ENCODE measurements at places on chromosomes 6 and 20.

- no peak for DNase-seq
Measured at GRCh38 chr6:112415366-112415765, 68.2 kb downstream of the RFPL4B start.

DNA sequence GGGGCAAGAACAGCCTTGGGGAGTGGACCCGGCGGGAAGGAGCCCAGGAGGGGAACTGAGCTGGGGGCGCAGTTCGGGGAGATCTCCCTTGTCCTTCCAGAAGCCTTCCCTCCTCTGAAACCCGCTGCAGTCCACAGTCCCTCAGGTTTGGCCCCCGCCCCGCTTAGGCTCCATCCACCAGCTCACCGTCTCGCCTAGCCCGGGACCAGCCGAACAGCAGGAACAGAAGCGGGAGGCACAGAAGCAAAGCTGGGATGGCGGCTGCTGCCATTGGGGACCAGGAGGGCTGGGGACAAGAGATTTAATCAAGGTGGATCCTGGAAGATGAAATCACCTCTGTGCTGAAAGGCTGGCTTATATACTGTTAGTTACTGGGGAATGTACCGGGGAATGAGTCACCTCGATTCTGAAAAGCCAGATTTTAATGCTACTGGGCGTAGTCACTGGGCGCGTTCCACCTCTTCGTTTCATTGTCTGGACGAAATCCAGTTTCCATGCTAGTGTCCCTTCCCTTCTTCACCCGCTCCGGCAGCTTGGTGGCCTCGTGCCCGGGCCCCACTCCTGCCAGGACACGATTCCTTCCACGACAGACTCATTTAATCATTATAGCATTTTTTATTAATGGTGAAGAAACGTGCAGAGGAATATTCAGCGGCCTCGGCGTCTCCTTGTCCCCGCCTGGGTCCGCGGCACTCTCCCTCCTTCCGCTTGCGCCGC is at the start of gene RAET1L:
RAET1L (minus strand) TSS at position 332 of the 717 bp plus-strand sequence; CDS start at position 271, 61 bp downstream.
- no peak for DNase-seq

DNA sequence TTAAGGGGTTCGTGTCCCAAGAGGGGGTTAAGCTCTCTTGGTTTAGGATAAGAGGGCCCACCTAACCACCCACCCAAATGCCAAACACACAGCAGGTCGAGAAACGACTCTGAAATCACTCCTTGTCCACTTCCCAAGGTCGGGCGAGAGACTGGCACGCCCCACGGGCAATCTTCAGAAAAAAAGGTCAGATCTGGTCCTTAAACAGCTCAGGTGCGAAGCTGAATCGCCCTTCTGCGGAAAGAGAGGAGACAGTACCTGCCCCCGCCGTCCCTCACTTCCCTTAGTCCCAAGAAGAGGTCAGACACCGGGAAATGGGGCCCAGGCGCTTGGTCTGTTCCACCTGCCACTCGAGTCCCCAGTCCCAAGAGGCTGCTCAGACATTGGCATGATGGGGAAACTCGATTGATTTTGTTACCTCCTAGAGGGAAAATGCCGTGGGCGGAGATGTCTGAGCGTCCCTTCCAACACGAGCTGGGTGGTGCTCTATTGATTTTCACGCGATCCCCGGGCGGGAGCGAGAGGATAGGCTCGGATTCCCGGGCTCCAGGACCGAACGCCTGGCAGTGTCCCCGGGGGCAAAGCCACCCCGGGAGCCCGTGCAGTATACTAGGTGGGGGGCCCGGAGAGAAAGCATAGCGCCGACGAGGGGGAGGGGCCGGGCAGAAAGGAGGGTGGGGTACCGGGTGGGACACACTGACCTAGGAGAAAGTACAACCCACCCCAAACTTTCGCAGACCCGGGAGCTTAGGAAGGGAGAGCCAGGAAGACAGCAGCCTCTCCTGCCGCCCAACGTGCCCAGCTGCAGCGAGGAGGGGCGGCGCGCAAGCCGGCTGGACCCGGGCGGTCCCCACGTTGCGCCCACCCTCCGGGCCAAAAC is 1.1 kb upstream of the SAMD5 start:
- no peak for DNase-seq

DNA sequence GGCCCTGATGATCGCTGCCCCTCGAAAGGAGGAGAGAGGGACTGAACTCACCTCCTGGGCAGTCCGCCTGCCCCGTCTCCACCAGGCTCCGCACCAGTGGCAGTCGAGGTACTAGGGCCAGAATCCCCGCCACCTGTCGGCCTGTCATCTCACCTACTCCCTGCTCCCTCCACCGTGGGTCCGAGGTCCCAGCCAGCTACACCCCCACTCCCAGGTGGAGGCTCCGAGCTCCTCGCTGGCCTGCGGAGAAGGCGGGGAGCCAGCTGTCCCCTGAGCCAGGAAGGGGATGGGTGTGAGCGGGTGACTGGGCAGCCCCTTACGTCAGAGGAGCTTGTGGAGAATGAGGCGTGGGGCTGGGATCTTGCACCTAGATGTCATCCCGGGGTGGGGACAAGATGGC is 1066.5 kb upstream of the MANEA start:
- DNase-seq, result no peak

GRCh38 chr6:13716225-13716954 is 4.8 kb upstream of the RANBP9 start:
- no peak for DNase-seq

GRCh38 chr20:35129647-35130069 is 17.5 kb downstream of the EDEM2 start:
- DNase-seq, result no peak

DNA sequence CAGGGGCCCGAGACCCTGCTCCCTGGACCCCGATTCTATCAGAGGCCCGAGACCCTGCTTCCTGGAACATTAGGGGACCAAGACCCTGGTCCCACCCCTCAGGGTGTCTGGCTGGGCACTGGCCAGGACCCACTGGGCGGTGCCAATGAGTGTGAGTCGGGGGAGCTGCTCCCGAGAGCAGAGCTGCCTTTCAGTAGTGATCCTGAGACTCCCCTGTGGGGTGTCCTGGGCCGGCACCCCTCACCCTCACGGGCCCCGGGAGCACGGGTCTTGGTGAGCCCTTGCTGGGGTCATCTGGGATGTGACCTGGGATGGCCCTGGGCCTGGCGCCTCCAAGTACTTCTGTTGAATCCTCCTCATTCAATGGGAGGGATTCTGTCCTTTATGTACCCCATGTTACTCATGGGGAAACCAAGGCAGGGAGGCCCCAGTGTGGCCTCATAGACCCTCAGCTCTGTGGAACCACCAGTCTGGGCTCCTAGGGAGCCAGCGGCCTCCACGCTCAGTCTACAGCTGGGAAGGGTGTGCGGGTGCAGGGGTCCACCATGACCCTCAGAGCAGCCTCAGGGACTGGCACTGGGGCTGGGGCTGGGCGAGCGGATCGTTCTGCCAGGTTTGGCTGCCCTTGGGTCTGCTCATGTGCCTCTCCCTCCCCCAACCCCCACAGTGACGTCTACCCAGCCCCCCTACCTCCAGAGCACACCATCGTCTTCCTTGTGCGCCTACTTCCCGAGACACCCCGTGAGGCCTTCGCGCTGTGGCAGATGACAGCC is 25.6 kb downstream of the COL20A1 start:
- no peak for DNase-seq

GRCh38 chr20:61222699-61223098 is 29.4 kb upstream of the CDH4 start:
- DNase-seq, result no peak

GRCh38 chr6:84332139-84333034 is 104.9 kb upstream of the CEP162 start:
- DNase-seq, result no peak

- DNase-seq, result no peak
Measured at GRCh38 chr6:45609141-45609638, 231.5 kb upstream of the SUPT3H start.

DNA sequence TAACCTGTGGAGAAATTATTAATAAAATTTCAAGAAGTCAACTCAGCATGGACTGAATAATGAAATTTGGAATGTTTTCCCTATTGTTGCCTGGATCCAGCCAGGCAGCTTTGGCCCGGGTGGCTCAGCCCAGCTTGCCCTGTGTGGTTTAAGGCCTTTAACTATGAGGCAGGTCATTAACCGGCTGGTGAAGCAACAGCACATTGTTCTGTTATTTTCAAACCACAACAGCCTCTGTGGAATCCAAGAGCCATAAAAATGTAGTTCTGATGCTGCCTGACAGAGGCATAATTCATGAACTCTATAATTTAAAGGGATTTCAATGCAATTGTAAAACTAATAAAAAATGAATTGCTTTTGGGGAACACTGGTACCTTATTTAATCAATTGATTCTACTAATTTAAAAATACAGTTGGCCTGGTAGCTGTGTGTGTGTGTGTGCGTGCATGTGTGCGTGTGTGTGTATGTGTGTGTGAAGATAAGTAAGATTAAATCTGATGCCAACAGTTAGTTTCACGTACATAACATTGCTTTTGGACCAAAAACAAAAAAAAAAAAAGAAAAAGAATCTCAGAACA is 117.7 kb downstream of the RPS12 start:
- no peak for DNase-seq

DNA sequence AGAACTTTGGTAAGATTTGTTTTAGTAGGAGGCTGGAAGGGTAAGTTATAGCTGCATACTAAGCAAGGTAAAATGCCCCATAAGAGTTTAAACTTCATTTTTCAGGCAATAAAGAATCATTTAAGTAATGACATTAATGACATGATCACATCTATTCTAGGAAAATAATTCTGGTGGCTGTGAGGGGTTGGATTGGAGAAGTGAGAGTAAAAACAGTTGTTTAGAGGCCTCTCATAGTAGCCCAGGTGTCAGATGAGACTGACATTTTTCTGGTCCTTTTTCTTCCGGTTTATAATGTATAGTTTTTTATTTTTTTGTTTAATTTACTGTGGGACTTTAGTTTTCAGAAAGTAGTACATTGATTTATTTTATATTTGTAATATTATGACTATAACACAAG is 40.8 kb downstream of the ITCH start:
- DNase-seq, result no peak

- peak; percentile 66 for DNase-seq
Measured at GRCh38 chr6:49462927-49463611, at the start of the genes CENPQ and MMUT. TSS of gene CENPQ (plus strand) at chr6:49463370. CDS start at chr6:49470177, 6,807 bp downstream. TSS of gene MMUT (minus strand) at chr6:49463253. CDS start at chr6:49459466, 3,787 bp downstream.

DNA sequence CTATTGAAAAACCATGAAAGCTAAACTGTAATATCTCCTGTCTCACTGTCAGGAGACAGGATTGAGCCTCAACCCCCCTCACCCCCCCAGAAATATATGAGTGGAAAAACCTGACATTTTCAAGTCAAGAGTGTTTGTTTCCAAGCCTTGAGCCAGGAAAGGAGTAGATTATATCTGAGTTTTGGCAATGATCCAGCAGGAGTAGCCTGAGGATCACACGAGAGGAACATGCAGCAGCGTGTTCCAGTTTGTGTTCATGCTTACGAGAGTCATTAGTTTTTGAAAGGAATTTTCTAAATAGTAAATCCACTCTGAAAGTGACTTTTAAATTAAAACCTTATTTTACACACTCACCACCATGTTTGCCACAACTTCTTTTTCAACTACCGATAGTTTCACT is 15.8 kb downstream of the IL22RA2 start:
- no peak for DNase-seq

GRCh38 chr6:43784049-43784855 is 14.2 kb downstream of the VEGFA start:
- no peak for DNase-seq

DNA sequence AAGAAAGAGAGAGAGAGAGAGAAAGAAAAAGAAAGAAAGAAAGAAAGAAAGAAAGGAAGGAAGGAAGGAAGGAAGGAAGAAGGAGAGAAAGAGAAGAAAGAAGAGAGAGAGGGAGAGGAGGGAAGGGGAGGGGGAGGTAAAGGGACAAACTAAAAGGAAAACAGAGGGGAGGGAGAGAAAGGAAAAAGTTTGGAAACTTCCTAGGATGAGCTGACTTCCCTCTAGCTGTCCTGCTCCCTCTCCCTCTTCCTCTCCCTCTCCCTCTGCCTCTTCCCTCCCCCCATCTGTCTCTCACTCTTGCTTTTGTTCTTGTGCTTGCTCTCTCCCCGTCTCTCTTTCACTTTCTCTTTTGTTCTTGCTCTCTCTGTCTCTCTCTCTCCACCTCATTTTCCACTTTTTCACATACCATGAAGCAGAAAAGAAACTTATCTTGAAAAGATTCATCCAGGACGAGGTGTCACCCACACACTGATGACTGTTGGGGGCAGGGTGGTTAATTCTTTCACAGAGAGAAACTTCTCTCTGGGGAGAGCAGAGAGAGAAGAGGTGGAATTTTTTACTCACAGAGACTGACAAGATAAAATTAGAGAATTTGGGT is 56.4 kb upstream of the DUSP22 start:
- DNase-seq, result no peak

DNA sequence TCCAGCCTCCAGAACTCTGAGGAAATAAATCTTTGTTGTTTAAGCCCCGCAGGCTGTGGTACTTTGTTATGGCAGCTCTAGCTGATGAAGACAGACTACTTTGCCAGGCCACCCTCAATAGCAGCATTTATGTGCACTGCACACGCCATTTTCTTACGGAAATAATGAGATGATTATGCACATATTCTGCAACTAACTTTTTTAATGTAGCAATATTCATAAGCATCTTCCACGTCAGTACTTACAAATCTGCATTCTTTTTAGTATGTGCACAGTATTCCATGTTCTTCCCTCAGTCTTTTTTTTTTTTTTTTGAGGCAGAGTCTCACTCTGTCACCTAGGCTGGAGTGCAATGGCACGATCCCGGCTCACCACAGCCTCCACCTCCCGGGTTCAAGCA is 46.8 kb upstream of the DSP start:
- no peak for DNase-seq

DNA sequence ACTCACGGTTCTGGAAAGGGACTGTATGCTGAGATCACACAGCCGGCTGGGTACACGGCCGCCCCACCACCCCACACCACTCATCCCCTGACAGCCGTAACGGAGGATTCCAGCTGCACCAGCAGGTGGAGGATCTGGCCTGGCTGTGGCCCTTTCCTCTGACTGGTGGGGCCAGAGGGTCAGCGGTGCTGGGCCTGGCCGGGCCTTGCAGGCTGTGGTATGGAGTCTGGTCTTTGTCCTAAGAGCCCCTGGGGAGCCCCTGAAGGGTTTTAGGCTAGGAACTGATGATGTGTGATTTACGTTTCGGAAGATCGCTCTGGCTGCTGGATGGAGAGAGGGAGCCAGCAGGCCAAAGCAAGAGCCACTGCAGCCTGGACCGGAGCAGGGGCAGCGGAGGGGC is 26.6 kb downstream of the NOL4L start:
- no peak for DNase-seq

DNA sequence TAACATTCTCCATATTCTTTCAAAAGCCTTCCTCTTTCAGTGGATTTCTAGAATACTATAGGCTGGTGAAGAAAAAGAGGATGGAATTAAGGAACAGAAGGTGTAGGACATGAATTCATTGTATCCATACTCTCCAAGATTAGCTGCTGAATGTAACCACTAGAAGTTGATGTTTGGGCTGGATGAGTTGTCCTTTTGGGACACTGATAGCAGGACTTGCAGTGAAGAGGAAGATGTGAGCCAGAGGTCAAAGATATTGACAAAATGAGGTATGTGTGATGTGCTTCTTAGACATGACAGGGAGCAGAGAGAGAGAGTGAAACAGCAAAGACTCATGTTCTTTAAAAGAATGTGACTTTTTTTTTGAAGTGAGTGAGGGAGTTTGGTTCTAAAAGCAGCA is 134.3 kb upstream of the MAN1A1 start:
- DNase-seq, result no peak
